ENCODE measurements at places on chromosomes 4 and X.

- no peak for DNase-seq
Measured at GRCh38 chr4:23023666-23024065, 330.9 kb downstream of the GBA3 start.

DNA sequence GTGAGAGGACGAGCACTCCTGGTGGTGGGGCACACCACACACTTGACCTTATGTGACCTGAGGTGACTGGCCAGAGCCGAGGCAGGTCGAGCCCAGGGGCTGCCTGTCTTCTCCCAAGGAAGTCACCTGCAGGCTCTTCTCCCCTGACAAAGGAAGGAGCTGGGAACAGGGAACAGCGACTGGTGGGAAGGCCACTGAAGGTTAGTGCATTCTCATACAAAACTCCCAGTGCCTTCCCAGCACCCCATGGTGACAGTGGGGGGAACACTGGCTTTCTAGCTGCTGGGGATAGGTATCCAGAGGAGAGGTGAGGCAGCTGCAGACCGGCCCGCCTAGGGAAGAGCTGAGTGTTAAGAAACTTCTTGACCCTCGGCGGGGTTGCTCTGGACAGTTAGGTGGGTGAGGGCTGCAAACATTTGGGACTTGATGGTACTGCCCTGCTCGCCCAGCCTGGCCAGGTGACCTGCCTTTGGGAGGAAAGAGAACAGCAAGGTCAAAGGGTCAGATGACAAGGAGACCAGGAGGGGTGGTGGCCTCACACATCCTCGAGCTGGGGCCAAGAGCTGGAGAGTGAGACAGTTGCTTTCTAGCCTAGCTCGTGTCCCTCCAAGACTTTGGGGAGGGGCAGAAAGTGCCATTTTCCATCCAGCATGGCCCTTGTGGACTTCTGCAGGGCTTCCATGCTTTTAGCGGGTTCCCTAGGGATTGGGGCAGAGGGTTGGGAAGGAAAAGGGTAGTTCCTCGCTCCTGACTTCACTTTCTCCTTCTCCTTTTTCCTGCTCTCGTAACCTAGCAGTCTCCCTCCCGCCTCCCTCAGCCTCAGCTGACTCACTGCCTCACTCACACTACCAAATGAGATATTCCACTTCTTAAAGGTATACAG is 2.7 kb downstream of the NALF2 start:
- DNase-seq, result peak; percentile 0

DNA sequence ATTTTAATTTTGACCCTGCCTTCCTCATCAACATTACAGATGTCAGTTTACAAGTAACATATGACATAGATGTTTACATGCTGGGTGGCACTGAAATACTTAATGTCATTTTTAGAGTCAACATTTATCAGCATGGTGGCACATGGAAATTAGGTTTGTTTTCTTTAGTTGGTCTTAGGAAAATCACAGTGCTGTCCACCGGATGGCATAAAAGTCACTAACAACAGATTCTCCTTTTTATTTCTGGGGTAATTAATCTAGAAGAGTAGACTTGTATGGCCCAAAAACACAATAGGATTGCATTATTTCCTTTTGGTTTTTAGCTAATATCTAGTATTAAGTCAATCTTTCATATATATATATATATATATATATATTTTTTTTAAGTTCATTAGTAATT is 88.6 kb upstream of the HHIP start:
- DNase-seq, result no peak

DNA sequence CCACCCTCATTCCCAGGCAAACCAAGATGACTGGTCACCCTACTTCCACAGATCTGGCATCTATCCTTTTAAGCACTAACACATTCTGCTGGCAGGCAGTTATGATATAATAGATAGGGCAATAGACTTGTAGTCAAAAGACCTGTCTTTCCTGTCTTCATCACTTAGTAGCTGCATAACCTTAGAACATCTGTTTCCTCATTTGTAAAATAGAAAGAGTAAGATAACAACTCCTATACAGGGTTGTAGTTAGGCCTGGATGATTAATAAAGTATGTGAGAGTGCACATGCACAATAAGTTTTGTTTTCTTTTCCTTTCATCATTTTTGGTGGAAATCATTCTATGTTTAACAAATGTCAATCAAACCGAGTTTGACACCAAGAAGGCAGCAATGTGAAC is 72.1 kb downstream of the GPR82 start:
- no peak for DNase-seq

GRCh38 chrX:139967300-139967699 is 2.0 kb upstream of the CXorf66 start:
- peak; percentile 1 for DNase-seq

DNA sequence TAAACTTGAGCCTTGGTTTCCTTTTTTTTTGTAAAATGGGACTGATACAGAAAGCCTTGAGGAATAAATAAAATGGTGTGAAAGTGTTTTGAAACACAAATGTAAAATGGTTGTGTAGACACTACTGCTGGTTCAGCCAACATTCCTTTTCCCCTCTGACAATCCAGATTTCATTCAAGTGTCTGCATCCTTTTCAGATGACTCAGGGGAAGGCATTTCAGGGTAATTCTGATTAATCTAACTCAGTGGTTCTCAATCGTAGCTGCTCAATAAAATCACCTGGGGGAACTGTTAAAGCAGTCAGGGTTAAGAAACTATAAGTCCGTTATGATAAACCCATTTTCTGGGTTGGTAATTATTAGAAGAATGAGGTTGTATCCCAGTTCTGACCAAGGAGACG is 4.6 kb downstream of the ARHGAP10 start:
- peak; percentile 90 for DNase-seq

DNA sequence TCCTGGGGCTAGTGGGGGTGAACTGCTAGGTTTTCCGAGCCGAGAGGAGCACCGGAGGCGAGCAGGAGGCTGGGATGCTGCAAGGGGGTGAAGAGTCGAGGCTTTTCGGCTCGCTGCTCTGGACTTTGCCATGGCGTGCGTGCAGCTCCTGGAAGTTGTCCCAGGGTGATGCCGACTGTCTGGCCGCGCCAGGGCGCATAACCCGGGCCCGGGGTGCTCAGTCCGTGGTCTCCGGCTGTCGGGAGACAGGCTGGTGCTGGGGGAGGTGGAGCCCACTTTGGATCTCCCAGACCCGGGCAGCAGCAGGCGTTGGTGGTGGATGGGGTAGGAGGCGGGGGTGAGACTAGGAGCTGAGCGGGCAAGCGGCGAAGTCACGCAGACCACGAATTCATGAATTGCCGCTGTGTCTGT is 793 bp downstream of the GRIA3 start:
- no peak for DNase-seq

DNA sequence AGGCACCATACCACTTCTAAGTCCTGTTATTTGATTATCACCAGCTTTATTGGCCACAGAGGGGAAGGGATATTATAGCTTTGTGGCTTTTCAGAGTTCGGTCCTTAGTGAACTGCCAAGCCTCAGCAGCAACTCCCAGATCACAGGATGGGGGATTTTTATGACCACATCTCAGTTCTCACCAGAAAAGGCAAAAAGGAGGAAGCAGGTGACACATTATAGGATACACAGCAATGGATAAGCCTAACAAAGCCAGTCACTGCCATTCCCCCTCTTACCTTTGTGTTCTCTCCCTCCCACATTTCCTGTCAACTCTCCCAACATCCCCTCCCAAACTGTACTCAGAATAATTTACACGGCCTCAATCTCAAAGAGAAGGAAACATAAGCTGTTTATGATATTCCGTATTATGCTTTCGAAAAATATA is 142.8 kb downstream of the MGST2 start:
- DNase-seq, result no peak

- DNase-seq, result no peak
Measured at GRCh38 chrX:132153166-132153565, 25.3 kb upstream of the FRMD7 start.
